ENCODE measurements at places on chromosomes 7 and 10.

GRCh38 chr7:134298902-134299683, 17.6 kb downstream of the SLC35B4 start:
- no peak for DNase-seq

DNA sequence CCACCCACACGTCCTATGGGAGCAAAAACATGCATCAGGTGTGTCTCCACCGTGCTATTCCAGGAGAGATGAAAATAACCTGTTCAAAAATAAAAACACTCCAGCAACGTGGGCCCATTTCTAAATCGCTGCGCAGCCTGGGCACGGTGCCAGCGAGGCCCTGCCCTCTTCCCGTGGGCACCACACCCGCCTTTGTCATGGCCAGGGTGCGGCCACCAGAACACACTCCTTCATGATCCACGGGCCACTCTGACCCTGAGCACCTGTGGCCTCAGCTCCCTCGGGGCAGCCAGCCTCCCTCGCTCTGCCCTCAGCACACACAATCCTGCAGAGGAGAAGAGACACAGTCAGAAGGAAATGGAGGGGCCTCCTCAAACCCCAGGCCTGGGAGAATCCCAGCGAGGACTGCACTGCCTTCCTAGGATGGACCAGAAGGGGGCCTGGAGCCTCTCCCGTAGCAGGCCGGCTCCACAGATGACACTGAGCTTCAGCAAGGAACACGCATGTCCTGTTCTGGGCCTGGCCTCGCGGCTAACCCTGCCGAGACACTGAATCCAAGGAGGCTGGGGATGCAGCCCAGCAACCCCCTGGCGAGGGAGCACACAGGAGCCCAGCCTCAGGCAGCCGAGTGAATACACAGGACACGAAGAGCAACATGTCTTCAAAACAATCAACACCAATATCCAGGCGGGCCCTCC, 169.0 kb downstream of the MAD1L1 start:
- no peak for DNase-seq

GRCh38 chr7:143325240-143325639, 9.3 kb downstream of the CLCN1 start:
- no peak for DNase-seq

GRCh38 chr7:84181628-84182027, 13.0 kb downstream of the SEMA3A start:
- DNase-seq, result no peak

- no peak for DNase-seq
Observed at GRCh38 chr7:142739923-142740492, 9.3 kb upstream of the PRSS1 start.

DNA sequence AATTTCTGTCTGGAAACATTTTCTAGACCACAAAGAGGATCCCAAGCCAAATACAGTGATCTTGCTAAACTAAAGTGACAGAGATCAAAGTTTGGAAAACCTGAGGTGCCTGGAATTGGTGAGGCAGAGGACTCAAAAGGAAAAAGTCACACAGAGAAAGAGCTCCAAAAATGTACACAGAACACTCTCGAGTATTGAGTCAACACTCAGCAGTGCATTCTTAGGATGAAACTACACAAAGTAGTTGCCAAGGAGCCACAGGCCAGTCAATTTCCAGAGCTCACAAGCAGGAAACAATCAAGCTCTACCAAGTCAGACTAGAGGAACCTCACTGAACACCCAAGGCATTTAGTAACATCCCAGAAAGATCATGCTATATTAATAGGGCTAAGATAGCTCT, 61.3 kb downstream of the MICU1 start:
- DNase-seq, result no peak
